ENCODE measurements at places on chromosomes 6 and 20.

DNA sequence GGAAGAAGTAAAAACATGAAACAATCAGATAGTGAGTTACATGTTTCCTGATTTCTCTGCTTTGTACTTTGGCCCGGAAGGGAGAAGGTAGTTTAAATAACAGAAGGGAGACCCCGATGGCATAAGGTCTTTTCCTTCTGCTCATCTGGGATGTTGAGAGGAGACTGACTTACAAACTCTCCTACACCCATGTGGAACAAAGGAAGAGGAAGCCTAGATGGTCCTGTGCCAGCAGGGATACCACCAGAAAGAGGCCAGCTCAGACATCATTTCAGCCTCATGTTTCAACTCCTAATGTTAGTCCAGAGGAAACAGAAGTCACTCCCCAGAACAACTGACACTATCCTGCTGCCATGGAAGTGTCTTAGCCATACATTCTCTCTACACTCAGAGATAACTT, 250.7 kb upstream of the NOX3 start:
- DNase-seq = no peak

DNA sequence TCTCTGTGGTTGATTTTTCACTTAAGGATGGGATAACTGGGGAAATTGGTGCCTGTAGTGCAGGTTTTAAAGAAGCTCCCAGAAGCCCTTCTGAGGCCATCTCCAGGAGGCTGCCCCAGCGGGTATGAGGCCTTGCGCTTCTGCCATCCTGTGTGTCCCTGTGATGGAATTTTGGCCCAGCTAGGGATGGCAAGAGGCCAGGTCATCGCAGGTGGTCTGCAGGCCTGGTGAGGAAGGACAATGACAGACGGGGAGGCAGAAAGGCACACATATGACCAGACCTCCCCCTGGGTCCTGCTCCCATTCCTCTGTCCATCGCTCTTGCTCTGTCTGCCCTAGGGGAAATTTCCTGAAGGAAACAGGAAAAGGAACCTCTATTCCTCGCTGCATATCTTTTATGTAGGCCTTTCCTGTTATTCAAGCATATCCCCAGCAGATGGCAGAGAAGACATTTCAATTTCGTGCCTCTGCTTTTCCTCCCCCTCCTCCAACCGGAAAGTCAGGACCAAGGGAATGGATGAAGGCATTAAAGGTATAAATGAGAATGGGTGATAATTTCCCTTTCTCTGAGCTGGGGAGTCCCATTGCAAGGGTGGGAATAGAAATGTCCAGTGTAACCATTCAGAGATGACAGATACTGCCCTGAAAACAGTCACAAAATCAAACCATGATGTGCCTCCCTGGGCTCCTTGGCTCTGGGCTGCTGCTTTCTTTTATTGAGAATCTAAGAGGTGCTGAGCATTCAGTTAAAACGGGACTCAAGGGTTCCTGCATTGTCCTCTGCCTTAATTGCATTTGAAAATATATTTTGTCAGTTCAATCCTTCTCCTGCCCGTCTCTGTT, 17.6 kb upstream of the HLA-F start:
- DNase-seq = no peak

GRCh38 chr6:67880939-67881705, 754.0 kb upstream of the ADGRB3 start:
- peak; percentile 76 for DNase-seq

- peak; percentile 84 for DNase-seq
These were observed 19.0 kb upstream of the TLDC2 start for GRCh38 chr20:36856691-36857635.

- DNase-seq = no peak
These were observed 24.6 kb downstream of the STK4 start for GRCh38 chr20:44990957-44991356.

GRCh38 chr20:14576196-14576877, 238.9 kb upstream of the FLRT3 start:
- peak; percentile 67 for DNase-seq
